ENCODE measurements at places on chromosomes 6 and 20.

DNA sequence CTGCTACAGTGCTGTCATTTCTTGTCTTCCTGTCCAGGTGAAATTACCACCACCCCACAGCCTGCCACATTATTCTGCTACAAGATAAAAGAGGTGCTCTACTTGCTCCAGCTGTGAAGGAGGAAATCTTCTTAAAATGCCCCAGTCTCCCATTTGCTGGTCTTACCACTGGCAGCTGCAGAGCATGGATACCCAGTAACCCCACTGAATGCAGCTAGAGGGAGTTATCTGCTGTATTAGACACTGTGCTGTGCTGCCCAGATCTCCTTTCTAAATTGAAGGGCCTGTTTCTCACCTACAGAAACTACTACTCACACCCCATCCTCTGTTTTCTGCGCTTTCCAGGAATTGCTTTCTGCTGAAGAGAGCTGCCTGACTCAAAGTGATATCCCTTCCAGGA lies 517.8 kb downstream of the PKHD1 start:
- no peak for DNase-seq

GRCh38 chr6:17212546-17213371 lies 68.4 kb upstream of the RBM24 start:
- DNase-seq, result peak; percentile 30

- DNase-seq, result no peak
These were observed 26.9 kb upstream of the MLN start for GRCh38 chr6:33830635-33831240.

DNA sequence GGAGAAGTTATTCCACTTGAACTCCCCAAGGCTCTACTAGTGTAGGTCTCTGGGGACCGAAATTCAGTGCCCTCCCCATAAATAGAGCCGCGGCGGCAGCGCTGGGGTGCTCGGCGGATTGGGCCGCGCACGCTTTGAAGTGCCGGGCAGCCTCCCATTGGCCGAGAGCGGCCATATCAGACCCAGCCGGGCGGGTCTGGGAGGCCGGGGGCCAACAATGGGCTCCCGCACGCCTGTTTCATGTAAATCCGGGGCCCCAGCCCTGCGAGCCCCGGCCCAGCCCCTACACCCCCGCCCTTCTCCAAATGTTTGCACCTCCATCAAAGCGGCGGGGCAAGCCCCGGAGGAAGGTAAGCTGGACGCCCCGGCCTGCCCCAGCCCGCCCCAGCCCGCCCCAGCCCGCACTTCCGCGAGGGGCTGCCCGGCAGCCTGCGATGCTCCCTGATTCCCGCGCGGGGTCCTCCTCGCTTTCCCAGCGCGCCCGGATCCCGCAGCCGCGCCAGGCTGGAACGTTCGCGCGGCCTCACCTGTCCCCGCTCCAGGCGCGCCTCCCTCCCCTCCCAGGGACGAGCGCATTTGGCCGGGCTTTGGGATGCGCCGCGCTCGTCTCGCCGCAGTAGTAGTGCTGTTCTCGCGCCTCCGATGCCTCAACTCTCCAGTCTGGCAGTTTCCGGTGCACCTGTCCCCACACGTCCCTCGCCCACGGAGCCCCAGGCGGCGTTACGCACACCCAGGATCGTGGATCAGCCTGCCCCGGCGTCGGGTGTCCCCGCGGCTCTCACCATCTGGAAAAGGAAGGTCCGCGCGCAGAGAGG lies at the start of gene TBXT:
Gene TBXT (minus strand): TSS at position 51 of the 815 bp plus-strand sequence. CDS start 260 bp downstream, outside the sequence.
- DNase-seq, result no peak

GRCh38 chr20:48736636-48737035 lies 91.2 kb downstream of the PREX1 start:
- DNase-seq, result no peak

GRCh38 chr6:150297327-150298029 lies 71.3 kb upstream of the IYD start:
- peak; percentile 73 for DNase-seq

DNA sequence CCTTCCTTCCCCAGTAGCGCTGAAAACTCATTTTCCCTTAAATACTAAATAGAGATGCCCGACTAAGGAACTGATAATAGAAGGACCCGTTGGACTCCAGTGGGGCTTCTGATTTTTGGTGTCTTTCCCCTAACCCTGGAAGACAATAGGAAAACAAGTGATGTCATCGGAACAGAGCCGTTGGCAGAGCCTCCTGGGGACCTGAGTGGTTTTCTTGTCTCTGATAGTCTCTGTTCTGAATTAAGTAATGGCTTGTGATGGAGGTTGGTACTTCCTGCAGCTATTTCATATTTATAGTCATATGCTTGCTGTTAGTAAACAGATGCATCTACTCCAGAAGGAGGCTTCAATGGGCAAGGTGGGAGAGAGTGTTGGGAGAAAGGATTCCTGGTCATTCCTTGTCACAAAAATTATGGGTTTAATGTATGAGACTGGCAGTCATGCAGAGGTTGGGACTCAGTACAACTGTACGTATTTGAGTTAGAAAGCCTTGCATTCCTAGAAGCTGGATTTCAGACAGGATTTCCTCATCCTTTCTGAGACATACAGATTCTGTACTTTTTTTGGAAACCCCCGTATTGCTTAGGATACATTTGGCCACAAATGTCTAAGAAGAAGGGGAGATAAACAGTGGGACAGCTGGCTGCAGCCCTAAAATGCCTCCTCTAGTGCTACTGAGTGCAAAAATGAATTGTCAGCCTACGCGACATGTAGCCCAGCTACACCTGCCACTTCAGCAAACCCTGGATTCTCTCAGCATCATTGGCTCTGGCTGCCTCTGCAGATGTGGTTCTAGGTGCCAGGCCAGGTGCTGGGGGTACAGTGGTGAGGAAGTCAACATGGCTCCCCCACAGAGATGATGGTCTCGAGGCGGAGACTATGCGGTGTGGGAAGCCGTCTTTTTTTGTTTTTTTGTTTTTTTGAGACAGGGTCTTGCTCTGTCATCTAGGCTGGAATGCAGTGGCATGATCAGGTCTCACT lies 38.1 kb downstream of the CDS2 start:
- DNase-seq, result no peak

DNA sequence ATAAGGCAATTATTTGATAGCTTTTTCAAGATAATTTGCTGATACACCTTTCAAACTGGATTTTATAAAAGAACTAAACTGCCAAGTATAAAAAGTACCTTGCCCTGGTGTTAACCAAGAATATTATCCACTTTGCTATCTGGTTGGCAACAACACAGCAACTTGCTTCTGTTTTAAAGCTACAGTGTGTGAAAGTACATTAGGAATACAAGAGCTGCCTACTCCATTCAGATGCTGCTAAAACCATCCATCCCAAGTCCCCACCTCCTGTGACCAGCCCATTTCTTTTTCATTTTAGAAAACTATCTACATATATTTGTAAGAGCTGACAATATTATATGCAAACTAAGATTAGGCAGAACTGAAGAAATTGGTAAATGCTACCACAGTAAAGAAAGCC lies 12.8 kb downstream of the CLDN20 start:
- DNase-seq, result no peak

DNA sequence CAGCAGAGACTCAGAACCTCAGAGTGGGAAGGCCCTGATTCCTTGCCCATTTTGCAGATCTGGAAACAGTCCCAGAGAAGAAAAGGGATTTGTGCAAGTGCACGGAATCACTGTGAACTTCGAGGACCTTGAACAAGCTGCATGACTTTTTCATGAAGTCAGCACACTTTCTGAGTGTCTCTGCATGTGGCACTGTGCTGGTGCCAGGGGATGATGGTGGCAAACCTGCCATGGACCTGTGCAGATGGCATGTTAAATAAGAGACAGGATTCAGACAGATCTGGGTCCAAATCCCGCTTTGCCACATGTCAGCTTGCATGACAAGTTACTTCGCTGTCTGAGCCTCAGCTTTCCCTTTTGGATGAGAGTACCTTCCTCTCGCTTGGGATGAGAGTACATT lies 26.8 kb downstream of the ZNF831 start:
- no peak for DNase-seq

DNA sequence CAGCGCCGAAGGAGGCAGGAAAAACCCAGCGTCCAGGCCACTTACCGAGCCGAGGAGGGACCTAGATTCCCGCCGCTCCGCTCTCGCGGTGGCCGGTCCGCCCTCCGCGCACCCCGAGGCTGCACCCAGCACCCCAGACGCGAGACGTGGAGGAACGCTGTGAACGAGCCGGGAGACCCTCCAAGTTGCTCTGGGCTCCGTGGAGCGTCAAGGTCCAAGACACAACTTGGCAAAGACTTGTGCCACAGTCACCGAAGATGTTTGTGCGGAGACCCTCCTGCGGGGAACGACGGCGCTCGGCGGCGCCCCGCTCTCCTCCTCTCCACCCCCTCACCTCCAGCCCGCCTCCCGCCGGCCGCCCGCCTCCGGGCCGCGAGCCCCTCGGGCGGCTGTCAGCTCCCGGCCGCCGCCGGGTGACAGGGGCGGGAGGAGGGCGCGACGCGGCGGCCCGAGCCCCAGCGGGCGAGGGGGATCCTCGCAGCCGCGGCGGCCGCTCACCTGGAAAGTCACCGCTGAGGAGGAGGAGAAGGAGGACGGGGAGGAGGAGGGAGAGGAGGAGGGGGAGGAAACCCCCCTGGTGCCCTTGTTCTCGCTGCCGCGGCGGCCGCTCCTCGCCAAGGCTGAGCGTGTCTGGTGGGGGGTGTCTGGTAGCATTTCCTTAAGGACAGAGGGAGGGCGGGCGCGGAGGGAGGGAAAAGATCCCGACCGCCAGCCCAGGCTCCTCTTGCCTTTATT lies 637 bp upstream of the HIVEP2 start:
- peak; percentile 38 for DNase-seq

- no peak for DNase-seq
These were observed 772.1 kb upstream of the MAP3K7 start for GRCh38 chr6:91358986-91359385.

GRCh38 chr6:1062786-1063545 lies 248.9 kb upstream of the FOXQ1 start:
- DNase-seq, result peak; percentile 28

DNA sequence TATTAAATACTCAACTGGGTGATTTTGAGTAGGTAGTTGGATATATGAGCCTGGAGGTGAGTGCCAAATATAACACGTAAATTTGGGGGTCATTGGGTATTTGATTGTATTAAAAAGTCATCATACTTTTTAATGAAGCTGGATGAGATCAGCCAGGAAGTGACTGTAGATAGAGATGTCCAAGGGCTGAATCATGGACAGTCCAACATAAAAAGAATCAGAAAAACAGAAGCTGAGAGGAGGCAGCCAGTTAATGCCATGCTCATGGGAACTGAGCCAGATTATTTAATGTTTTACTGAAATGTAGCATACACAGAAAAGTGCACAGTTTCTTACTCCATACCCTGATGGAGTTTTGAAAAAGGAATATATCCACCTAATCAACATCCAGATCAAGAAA lies 435.5 kb upstream of the PLCB4 start:
- peak; percentile 58 for DNase-seq

- no peak for DNase-seq
These were observed 289.1 kb upstream of the PREP start for GRCh38 chr6:105691971-105692370.

GRCh38 chr6:44073612-44074438 lies 53.4 kb downstream of the MRPL14 start:
- peak; percentile 42 for DNase-seq

DNA sequence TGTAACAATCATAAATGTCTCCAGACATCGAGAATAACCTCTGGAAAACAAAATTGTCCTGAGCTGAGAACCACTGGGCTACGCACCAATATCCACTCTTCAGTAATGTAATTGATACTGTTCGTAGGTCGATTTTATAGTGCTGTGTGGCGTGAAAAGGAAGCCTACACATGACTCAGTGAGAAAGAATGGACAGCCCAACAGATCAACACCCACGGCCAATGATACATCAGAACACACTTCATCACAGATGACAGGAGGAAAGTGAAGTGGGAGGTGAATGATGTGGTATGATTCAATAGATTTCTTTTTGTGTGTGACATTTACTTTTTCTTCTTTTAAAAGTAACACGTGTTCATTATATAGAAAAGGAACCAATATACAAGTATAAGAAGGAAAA lies 93.5 kb downstream of the RPS12 start:
- peak; percentile 86 for DNase-seq

GRCh38 chr6:54491431-54491830 lies 183.2 kb downstream of the TINAG start:
- no peak for DNase-seq

DNA sequence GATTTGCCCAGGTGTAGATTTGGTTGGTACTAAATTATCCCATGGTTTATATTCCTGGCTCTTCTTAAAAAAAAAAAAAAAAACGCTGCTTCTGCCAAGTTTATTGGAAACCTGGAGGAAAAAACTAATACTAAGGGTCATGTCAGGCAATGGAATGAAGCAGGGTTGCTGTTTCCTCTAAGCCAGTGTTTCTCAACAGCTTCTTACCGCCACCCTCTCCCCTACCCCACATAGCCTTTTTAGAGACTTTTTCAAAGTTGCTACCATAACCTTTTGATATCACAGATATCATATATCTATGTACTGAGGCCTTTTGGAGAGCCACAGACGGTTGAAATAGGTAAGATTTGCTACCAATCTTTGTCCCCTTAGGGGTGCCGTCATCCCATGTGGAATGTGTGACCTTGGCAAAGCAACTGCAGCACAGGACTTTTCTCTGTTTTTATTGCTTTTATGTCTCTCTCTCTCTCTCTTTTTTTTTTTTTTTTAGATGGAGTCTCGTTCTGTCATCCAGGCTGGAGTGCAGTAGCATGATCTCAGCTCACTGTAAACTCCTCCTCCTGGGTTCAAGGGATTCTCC lies 35.0 kb downstream of the SYTL3 start:
- no peak for DNase-seq

DNA sequence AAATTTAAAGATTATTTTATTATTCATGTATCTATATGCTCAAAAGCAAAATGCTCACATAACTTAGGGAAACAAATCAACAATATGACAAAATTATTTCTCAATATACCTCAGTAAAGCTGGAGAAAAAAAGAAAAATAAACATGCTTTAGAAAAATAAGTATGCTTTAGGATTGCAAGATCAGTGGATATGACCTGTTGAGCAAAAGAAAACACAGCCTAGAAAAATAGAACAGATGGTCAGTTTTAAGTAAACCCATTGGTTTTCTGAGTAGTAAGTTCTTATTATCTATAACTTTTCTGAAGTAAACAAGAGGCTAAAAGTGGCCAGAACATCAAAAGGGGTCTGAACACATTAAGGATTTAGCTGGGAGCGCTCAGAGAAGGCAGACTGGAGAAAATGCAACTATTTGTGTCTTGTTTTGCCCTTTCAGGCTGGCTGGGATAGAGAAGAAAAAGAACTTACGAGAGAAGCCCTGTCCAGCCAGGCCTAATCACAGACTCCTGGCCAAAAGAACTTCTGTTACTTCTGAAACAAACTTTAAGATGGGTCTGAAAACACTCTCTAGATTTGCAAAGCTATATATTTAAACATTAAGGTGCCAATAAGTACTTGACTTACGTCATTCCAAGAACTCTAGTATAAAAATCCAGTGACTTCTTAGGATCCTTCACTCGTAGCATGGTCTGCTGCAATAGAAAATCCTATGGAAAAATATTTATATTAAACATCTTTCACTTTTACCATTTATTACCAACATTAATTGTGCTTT lies 16.5 kb downstream of the GLO1 start:
- no peak for DNase-seq

GRCh38 chr6:38705924-38706323 lies 3.0 kb upstream of the GLO1 start:
- DNase-seq, result no peak

DNA sequence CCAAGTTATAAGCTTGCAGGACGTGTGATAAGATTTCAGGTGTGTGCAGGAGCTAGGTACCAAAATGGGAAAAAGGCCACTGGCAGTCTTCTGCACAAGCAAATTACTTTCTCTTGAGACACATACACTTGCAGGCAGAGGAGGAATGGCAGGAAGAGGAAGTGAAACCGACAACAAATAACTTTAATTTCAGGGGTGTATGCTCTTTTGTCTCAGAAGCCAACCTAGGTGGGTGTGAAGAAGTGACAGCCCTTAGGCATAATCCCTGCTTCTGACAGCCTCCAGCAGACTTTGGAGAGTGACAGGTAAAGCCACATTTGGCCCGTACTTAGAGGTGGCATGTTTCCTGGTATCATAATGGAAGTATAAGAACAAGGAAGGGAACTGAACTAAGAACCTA lies 118.8 kb upstream of the TRAF3IP2 start:
- no peak for DNase-seq

Measured in fibroblast of skin of right biceps (primary cell).